ENCODE measurements at places on chromosomes 4 and X. TPM values are rescaled to one million over a fixed set of nuclear protein-coding genes. Genes with fewer than 3 reads are reported as not detected.

DNA sequence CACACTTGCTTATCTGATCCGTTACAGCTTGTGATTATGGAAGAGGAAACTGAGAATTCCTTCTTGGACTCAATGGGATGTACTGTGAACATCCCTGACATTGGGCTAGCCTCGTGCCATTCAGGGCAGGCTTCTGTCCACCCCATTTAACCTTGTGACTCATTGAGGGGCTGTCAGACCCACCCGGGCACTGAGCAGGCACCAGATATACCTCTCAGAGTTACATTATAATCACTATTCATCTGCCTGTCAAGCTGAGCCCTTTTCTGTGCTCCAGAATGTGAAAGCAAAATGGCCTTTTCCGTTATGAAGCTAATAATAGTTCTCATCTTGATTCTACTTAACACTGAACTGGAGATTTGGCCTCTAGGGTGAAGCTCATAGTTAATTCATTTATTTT lies 170.6 kb upstream of the SCML1 start:
- no peak for DNase-seq

- peak; percentile 4 for DNase-seq
These were observed 158.4 kb downstream of the TENT5D start for GRCh38 chrX:80578517-80579105.

Gene CPE
- 3.8 TPM for polyA plus RNA-seq

Gene CYBB
- polyA plus RNA-seq = not detected

Gene CD40LG
- not detected for polyA plus RNA-seq
